ENCODE measurements at places on chromosomes 13 and 19.

DNA sequence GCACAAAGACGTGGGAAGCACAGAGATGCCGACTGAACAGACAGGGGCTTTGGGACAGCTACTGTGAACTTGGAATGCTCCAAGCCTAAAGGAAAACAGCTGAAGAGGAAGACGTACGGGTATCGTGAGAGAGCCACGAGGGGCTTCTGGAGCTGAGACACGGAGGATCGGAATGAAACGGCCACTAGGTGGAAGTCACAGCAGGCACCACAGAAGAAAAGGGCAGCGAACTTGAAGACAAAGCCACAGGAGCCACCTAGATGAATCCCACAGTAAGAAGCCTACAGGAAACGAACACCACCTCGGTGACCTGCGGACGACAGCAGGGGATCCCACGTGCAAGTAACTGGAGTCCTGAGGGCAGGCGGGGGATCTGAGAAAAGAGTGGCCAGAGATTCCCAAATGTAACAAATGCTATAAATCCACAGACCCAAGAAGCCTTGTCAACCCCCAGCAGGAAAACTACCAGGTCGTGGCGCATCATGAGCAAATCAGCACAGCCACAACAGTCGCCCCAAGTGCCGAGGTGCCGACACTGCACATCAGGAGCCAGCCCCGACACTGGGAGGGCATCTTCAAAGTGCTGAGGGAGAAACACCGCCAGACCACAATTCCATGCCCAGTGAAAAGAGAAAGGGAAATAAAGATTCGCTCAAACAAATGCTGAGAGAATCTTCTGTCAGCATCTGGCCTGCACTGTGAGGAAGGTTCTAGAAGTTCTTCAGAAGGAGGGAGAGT is 39.3 kb upstream of the ISYNA1 start:
- no peak for DNase-seq

DNA sequence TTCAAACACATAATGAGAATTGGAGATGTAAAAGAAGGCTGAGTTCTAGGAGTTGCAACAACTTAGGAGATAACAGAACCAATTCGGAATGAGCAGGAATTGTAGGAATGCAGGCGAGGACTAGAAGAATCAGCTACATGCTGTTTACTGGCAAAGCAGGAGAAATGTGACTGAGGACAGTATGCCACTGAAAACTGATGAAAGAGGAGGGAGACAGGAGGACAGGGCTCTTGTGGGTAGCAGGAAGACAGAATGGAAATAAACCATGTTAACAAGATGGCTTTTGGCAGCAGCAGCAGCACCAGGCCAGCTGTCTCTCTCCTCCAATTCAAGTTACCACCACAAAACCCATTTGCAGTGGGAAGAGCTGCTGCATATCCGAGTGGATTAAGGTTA is 91.0 kb upstream of the SLC15A1 start:
- DNase-seq, result no peak

DNA sequence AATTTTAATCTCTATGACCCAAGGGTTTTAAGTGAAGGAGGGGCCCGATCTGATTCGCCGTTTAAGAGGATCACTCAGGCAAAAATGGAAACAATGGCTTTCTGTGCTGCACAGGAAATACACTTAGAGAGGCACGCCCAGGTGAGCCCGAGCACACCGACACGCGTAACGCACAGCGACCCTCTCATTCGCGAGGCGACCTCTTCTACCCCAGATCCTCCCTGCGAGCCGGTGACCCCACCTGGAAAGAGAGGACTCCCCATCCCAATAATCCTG is 216 bp downstream of the SH2D3A start:
- no peak for DNase-seq

DNA sequence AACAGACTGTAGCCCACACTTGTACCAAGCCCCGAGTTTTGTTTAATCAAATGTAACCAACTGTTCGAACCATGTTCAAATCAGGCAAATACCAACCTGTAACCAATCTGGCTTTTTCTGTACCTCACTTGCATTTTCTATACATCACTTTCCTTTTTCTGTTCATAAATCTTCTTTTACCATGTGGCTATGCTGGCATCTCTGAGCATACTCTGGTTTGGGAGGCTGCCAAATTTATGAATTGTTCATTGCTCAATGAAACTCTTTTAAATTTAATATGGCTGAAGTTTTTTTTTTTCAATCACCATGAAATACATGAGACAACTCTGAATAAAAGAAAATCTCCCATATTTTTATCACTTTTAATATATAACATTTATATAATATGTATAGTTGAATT is 256.1 kb downstream of the SLITRK6 start:
- no peak for DNase-seq

DNA sequence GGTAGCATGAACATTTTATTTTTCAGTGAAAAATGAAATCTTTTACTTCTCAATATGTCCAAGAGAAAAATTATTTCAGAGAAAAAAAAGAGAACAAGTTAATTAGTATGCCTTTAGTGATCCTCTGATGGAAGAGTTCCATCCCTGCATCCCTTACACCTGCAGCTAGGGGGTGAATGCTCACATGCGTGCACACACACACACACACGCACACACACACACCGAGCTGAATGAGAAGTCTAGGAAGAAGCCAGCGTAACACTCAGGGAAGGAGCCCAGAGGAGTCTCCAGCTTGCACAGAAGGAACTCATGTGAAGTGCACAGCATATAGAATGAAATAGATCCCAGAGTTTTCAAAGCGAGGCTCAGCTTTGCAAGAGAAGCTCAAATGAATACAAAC is 510.5 kb downstream of the IRS2 start:
- DNase-seq, result no peak

All from ovary (tissue), 10 donors.